ENCODE measurements at places on chromosomes 13 and 19.

- DNase-seq = no peak
Observed at GRCh38 chr13:77528834-77529500, 6.5 kb upstream of the SCEL start.

GRCh38 chr19:9741476-9742171 lies 26.9 kb downstream of the ZNF846 start:
- DNase-seq = no peak

DNA sequence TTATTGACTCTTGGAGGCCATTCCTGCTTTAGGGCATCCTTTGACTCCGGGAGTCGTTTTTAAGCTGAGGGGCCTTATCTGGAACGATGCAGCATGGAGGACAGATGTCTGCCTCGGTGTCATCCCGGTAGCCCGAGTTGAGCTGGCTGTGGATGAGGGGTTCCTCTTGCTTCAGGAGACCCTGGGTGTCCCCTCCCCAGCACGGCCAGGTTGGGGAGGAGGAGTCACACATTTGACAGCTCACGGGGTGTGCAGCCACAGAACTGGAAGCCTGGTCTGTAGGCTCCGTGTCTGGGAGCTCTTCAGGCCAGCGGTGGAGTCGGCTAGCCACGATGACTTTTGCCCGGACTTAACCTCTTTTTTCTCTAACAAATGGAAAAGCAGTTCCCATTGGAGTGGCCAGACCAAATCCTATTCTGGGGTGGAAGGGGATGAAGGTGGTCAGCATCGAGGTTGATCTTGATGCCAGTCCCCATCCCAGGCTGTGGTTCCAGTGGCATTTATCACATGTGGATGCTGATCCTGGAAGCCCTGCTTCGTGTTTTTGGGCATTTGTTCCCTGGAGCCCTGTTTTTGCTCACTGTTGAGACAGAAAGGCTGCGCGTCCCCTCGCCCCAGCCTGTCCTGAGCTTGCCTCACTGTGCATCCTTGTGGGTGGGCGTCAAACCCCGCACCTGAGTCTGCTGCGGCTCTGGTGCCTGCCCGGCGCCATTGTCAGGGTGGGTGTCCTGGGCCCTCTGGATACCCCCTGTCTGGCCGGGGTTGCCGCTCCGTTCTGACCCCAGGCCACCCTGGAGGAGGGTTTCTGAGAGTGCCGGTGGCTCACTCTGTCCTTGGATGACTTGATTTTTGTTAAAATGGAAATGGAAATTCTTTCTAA lies 12.0 kb downstream of the TFDP1 start:
- no peak for DNase-seq

DNA sequence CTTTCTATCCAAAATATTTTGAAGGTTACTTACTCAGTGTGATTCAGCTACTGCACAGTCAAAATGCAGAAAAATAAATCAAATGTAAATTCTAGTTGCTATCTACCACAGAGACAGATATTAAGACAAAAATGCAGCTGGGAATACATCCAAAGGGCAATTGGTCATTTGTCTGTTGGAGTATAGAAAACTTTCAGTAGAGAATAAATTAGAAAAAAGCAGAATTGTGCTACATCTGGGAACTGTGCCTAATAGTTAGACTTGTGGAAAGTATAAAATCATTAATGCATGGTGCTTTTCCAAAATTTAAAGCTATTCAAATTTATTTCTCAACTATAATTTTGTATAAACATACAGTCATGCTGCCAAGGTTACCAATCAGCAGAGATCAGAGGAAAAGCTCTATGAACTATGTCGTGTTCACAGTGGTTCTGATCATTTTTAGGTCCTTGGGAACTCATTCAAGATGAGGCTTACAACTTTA lies 1635.8 kb downstream of the PCDH9 start:
- no peak for DNase-seq
